ENCODE measurements at places on chromosomes 1 and 21.

DNA sequence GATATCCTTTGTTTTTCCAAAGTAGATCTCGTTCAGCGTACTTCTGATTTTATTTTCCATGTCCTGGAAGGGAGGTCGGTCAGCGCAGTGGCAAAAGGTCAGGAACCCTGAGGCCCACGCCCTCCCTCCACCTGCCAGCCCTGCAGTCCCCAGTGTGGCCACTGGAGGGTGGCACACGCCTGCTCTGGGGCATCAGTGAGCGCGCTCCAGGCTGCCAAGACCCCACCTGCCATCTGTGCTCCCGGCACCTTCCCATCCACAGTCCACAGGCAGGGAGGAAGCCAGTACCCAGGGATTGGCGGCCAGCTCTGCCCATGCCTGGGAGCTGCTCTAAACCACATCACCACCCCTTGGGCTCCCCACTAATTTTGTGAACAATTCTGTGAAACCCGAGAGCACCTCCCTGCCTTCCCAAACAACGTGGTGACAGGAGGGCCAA lies 32.3 kb downstream of the SLC66A1 start:
- no peak for DNase-seq

DNA sequence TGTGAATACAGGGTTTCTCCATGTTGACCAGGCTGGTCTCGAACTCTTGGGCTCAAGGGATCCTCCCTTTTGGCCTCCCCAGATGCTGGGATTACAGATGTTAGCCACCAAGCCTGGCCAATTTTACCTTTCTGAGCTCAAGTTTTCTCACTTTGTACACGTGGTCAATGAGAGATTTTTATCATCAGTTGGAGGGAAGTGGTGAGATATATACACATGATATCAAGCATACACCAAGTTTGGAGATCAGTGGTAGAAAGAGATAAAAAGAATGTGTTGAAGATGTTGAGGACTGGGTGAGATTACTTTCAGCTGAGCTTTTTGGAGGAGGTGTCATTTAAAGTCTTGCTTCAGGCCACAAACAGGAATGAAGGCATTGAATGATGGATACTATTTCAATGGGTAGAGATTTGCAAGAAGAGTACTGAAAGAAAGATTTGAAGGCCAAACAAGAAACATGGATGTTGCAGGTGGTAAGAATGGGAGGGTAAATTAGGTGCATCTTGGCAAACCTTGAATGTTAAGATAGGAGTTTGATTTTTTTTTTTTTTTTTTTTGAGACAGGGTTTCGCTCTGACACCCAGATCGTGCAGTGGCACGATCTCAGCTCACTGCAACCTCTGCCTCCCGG lies 3.0 kb upstream of the SESN2 start:
- DNase-seq: no peak

DNA sequence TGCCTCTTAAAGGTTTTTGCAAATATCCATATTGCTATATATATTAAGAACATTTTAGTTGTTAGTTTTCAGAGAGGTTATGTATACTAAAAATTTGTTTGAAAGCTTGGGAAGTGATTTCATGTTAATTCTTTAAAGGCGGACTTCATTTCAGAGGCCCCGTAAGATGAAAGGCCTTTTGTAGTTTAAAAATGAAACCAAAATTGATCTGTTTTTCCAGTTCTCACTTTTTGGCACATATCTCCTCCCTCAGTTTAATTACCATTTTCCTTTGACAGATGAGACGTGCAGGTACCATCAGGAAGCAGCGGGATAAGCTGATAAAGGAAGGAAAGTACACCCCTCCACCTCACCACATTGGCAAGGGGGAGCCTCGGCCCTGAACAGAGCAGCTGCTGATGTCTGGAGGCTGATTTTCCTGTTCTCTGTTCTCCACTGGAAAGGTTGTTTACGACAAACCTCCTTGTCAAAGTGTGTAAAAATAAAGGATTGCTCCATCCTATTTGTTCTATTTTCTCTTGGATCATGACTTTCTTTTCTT lies 8.0 kb downstream of the NDUFS5 start:
- no peak for DNase-seq

DNA sequence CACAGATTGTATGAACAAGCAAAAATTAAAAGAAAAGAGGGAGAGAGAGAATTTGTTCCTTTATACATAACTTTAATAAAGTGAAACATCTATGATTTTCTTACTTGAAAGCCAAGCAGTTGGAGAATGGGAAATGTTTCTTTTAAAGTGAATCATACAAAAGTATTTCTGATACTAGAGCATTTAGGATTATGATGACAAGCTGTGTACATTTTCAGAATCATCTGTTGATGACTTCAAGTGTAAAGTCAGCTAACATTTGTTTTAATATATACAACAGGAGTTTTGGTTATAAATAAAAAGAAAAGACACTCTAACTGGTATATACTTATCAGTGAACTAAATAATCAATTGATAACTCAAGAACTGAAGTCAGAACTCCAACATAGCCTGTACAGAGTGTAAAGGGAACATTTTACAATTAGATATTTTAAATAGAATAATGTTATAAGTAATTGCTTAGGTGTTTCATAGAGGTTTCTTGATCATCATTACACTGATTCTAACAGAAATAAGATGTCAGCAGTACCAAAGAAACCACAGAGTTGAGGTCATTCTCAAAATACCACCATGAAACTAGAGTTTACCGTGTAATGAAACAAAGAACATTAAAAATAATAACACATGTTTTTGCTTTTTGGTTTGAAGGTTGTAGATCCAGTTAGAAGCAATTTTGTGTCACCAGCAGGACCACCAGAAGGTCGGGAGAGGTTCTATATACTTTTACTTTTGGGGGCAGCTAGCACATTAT lies 103.4 kb downstream of the COL24A1 start:
- no peak for DNase-seq

GRCh38 chr21:42291003-42291750 lies 24.0 kb downstream of the TFF3 start:
- no peak for DNase-seq

Data from osteocyte (in vitro differentiated cells).